ENCODE measurements at places on chromosomes 3 and 15.

- DNase-seq, result no peak
Observed at GRCh38 chr3:15896500-15896899, 98.7 kb upstream of the ANKRD28 start.

- DNase-seq, result no peak
Observed at GRCh38 chr15:84983711-84984110, 2.1 kb downstream of the PDE8A start.

- DNase-seq, result peak; percentile 94
Observed at GRCh38 chr3:186021673-186022362, 84.0 kb upstream of the TRA2B start.

DNA sequence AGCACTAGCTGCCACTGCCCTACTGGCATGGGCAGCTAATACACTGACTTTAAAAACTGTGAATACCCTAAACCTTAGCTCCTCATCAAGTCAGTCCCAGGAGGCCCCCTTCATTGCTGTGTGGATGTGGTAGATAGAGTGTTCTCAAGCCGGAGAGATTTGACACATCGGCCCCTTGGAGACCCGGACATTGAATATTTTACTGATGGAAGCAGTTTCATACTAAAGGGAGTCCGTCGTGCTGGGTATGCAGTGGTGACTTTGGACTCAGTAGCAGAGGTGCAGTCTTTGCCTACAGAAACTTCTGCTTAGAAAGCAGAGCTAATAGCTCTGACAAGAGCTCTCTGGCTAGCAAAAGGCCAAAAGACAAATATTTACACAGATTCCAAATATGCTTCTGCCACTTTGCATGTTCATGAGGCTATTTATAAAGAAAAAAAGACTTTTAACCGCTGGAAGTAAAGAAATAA lies 17.5 kb downstream of the CCR4 start:
- DNase-seq, result no peak

- DNase-seq, result no peak
Observed at GRCh38 chr3:127083778-127084397, 101.0 kb downstream of the PLXNA1 start.

- no peak for DNase-seq
Observed at GRCh38 chr15:46576646-46577395, 942.0 kb downstream of the SQOR start.

GRCh38 chr3:135142530-135142929 lies 347.5 kb downstream of the EPHB1 start:
- DNase-seq, result no peak

- peak; percentile 96 for DNase-seq
Observed at GRCh38 chr15:59191855-59192237, 14.8 kb upstream of the LDHAL6B start.

DNA sequence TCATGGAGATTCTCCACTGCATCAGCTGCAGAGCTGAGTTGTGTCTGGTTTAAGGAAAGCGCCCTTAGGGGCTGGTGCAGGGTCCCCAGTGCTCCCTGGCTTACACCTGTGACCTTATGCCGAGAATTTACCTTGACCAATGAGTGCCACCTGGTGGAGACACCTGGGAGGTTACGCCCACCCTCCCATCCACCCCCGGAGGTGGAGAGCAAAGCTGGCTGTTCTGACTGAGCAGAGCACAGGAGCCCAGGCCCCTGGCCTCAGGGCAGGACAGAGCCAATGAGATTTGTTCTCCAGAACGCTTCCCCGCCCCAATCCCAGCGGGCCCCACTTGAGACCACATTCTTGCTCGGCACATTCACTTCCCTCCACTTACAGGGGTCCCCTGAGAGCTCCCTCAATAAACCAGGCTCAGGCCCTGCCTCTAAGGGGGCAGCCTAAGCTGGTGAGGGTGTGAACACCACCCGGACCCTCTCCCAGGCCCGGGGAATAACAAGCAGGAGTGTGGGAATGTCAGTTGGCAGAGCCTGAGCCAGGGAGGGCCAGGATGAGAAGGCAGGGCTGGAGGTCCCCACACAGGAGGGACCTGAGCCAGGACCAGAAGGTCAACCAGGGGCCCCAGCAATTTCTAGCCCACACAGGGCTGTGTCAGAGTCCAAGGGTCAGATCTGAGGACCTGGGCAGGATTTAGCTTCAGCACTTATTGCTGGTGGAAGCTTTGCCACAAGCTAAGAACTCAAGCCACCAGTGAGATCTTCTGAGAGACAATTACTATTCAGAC lies 117.1 kb downstream of the TPRA1 start:
- DNase-seq, result no peak

DNA sequence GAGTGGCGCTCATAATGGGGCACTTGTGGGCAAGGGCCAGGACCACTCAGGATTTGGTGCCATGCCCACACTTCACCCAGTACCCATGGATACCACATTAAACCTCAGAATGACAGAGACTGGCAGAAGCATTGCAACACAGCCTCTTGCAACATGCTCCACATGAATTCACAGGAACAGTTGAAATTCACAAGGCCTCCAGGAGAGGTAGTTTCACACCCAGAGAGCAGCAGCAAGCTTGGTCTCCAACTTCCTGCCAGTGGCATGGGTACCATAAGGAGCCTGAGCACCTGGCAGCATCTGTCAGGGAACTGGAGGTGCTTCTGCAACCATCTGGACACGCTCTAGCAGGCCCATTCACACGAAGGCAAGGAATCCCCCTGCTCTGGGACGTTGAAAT lies 101.0 kb downstream of the OSBPL10 start:
- peak; percentile 30 for DNase-seq

- no peak for DNase-seq
Observed at GRCh38 chr3:190591080-190591479, 77.2 kb downstream of the IL1RAP start.
